ENCODE measurements at places on chromosomes 2 and 18.
A peak's percentile ranks its signal among the peaks of the same experiment; 100 is the strongest.

DNA sequence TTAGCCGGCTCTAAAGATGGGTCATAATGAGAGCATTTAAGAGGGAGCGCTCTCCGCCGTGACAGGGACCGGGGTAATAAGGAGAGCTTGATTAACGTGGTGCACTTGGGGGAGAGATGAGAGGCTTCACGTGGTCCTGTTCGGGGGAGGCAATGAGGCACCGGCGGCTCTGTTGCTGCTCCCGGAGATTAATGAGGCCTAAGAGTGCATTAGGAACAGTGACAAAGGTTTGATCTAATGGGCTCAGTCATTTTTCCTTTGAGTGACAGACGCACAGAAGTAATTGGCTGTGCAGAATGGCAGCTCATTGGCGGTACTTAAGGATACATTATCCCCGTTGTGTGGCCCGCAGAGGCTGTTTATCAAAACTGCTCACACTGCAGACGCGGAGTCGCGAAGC, 250.7 kb downstream of the GBX2 start:
- H3K27ac ChIP-seq, result no peak overlapping the region
- H3K27me3 ChIP-seq, result no peaks in the 10 kb centered on the region
- DNase-seq, result no peak
- H3K4me3 ChIP-seq, result no peak overlapping the region
- no peaks in the 10 kb centered on the region for H3K4me1 ChIP-seq

GRCh38 chr18:37275237-37275741, 290.3 kb downstream of the CELF4 start:
- no peak overlapping the region for H3K27ac ChIP-seq
- no peak for DNase-seq
- H3K27me3 ChIP-seq, result no peaks in the 10 kb centered on the region

GRCh38 chr18:21741562-21742314, 1.1 kb downstream of the MIB1 start:
- no peaks in the 10 kb centered on the region for H3K27me3 ChIP-seq
- DNase-seq, result peak; percentile 15
- peaks cover 10% of the 10 kb centered on the region for H3K4me1 ChIP-seq
- peak overlapping the region; percentile 96 for H3K4me3 ChIP-seq

DNA sequence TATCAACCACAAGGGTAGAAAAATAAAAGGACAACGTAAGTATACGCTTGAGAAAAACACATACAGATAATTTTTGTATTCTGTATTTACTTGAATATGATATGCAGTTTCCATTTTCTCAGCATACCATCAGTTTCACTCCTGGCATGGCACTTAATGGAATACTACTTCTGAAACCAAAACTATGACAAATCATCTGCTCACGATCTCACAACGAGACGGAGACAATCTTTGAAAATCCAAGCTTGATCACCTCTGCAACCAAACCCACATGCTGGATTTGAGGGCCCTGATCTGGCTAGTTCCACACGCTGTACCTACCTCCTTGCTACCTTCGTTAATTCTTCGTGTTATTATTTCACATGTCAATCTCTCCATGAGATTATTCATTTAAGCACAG, 387.6 kb downstream of the NBAS start:
- H3K27me3 ChIP-seq, result no peaks in the 10 kb centered on the region
- peaks cover 6% of the 10 kb centered on the region for H3K4me1 ChIP-seq
- no peak overlapping the region for H3K4me3 ChIP-seq
- no peak overlapping the region for H3K27ac ChIP-seq
- peaks cover 4% of the 10 kb centered on the region for H3K36me3 ChIP-seq

DNA sequence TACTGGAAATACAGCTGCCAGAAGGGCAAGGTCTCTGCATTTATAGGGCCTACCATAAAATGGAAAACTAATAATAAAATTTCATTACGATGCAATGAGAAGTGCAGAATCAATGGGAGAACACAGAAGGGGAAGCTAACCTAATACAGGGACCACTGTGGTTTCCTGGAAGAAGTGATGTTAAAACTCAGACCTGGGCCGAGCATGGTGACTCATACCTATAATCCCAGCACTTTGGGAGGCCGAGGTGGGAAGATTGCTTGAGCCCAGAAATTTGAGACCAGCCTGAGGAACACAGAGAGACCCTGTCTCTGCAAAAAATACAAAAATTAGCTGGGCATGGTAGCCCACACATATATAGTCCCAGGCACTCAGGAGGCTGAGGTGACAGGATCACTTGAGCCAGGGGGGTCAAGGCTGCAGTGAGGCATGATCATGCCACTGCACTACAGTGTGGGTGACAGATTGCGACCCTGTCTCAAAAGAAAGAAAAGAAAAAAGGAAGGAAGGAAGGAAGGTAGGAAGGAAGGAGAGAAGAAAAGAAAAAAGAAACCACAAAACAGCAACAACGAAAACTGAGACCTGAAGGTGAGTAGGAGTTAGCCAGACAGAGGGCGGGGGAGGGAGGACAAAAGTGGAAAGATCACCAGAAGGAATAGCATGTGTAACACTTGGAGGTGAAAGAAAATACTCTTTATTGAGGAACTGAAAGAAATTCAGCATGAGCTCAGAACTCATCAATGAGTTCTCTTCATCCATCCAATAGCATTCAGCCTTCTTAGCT, 58.3 kb upstream of the DTNA start:
- H3K4me3 ChIP-seq, result no peak overlapping the region
- H3K36me3 ChIP-seq, result no peaks in the 10 kb centered on the region
- no peak for DNase-seq
- H3K4me1 ChIP-seq, result no peaks in the 10 kb centered on the region
- no peak overlapping the region for H3K27ac ChIP-seq
- H3K27me3 ChIP-seq, result no peaks in the 10 kb centered on the region

GRCh38 chr2:74002505-74003421, 18.1 kb downstream of the TET3 start:
- peak overlapping the region; percentile 51 for H3K4me3 ChIP-seq
- H3K27me3 ChIP-seq, result no peaks in the 10 kb centered on the region
- H3K4me1 ChIP-seq, result peaks cover 17% of the 10 kb centered on the region
- DNase-seq, result peak; percentile 73

DNA sequence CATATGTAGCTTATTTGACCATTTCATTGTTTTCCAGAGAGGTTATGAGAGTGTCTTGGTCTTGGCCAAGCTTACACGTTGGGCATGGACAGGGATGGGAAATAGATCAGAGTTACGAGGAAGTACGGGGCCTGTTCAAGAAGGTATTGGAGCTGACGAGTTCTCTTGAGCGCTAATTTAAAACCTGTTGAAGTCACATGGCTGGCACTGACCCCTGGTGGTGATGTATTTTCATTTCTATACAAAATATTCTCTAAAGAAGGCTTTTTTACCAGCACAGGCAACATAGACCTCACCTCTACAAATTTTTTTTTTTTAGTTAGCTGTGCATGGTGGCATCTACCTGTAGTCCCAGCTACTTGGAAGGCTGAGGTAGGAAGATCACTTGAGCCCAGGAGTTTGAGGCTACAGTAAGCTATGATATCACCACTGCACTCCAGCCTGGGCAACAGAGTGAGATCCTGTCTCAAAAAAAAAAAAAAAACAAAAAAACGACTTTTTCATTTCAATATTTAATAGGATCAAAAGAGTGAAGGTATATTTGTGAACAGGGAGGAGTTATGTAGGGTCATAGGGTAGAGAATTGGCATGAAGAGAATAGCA, 19.6 kb downstream of the UGP2 start:
- no peaks in the 10 kb centered on the region for H3K27me3 ChIP-seq
- DNase-seq, result peak; percentile 11
- peaks cover 4% of the 10 kb centered on the region for H3K4me1 ChIP-seq
- no peak overlapping the region for H3K4me3 ChIP-seq
- H3K36me3 ChIP-seq, result peaks cover 32% of the 10 kb centered on the region

DNA sequence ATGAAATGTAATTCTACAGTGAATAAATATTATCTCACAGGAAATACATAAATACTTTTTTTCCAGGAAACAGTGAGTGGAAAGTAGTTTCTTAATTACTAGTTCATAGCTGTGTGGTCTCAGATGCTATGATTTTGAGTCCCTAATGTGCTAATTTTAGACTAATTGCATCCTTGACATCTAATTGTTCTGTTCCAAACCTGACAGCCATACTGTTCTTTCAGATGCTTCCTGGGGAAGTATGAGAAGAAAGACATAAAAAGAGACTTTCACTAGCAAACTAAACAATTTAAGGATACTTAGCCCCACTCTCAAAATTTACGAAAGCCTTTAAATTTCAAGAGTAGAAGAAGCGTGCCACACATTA, 350.9 kb upstream of the CDH20 start:
- no peaks in the 10 kb centered on the region for H3K27me3 ChIP-seq
- H3K4me3 ChIP-seq, result no peak overlapping the region
- no peak overlapping the region for H3K27ac ChIP-seq

- H3K27ac ChIP-seq, result no peak overlapping the region
- H3K4me3 ChIP-seq, result no peak overlapping the region
- H3K36me3 ChIP-seq, result peaks cover 4% of the 10 kb centered on the region
- no peak for DNase-seq
Observed at GRCh38 chr2:25829377-25829704, 48.9 kb downstream of the ASXL2 start.

- H3K27ac ChIP-seq, result no peak overlapping the region
- DNase-seq, result no peak
- no peaks in the 10 kb centered on the region for H3K36me3 ChIP-seq
- H3K4me3 ChIP-seq, result no peak overlapping the region
- H3K27me3 ChIP-seq, result no peaks in the 10 kb centered on the region
Observed at GRCh38 chr18:9067823-9068222, 34.7 kb upstream of the NDUFV2 start.

- H3K27me3 ChIP-seq, result no peaks in the 10 kb centered on the region
- no peak for DNase-seq
- H3K4me1 ChIP-seq, result no peaks in the 10 kb centered on the region
- H3K27ac ChIP-seq, result no peak overlapping the region
- H3K36me3 ChIP-seq, result no peaks in the 10 kb centered on the region
Observed at GRCh38 chr18:4102901-4103300, 352.2 kb downstream of the DLGAP1 start.

- H3K27ac ChIP-seq, result no peak overlapping the region
- no peak overlapping the region for H3K4me3 ChIP-seq
- no peak for DNase-seq
- H3K36me3 ChIP-seq, result no peaks in the 10 kb centered on the region
Observed at GRCh38 chr2:25032094-25032493, 9.8 kb upstream of the EFR3B start.

GRCh38 chr2:117714110-117714509, 100.4 kb upstream of the DDX18 start:
- no peak overlapping the region for H3K27ac ChIP-seq
- H3K4me1 ChIP-seq, result no peaks in the 10 kb centered on the region
- no peak overlapping the region for H3K4me3 ChIP-seq
- no peak for DNase-seq
- no peaks in the 10 kb centered on the region for H3K27me3 ChIP-seq
- H3K36me3 ChIP-seq, result no peaks in the 10 kb centered on the region

DNA sequence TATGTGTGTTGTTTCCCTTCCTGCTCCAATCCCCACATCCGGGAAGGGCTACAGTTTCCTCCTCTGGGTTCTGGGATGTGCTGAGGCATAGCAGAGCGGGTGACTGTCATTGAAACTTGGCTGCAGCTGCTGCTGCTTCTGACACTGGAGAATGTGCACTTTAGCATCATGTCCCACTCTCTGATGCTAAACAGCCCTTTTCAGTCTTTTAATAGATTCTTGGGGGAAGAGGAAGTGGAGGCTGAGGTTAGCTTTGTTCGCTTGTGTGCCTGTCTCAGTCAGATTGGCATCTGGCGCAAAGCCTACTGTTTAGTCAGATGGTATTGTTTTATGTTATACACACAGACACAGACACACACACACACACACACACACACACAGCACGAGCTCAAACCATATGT, 136.5 kb upstream of the RND3 start:
- no peaks in the 10 kb centered on the region for H3K4me1 ChIP-seq
- H3K36me3 ChIP-seq, result no peaks in the 10 kb centered on the region
- no peak overlapping the region for H3K27ac ChIP-seq

- H3K4me3 ChIP-seq, result no peak overlapping the region
- DNase-seq, result no peak
- H3K36me3 ChIP-seq, result peaks cover 53% of the 10 kb centered on the region
- no peak overlapping the region for H3K27ac ChIP-seq
- H3K4me1 ChIP-seq, result no peaks in the 10 kb centered on the region
Observed at GRCh38 chr2:27622921-27623384, 5.9 kb downstream of the CCDC121 start.

DNA sequence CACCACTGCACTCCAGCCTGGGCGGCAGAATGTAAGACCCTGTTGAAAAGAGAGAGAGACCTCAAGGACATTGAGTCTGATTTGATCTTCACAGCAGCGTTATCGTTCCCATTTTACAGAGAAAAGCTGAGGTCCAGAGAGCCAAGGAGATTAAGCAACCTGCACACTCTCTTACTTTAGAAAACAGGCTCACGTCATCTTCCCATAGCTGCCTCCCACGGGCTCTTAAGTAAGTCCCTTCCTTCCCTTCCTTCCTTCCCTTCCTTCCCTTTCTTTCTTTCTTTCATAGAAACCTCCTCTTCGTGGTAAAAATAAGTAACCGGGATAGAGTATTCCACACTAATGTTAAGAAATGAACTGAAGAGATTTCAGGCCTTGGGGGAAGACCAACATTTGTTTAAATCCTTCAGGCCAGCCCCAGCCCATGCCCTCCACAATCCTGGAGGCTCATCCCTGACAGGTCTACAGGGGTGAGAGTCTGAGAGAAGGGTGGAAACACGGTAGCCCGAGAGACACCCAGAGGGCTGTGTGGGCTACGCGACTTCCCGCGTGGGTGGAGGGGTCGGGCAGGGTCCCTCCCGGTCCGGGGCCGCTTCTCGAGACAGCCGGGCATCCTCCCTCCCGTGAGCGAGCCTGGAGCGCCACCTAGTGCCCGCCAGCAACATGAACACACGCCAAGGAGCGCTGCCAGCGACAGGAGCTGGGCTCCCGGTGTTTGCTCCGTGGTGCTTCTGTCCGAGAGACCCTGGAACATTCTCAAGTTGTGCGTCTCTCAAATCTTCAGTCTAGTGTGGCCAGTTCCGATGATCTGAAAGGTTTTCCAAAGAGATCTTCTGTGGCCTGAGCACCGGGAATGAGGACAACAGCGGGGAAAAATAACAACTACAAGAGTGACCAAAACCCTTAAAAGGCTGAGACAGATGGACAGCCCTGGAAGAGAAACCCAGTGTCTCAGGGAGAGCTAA, 160.3 kb downstream of the INO80D start:
- peaks cover 5% of the 10 kb centered on the region for H3K4me1 ChIP-seq
- peaks cover 4% of the 10 kb centered on the region for H3K27me3 ChIP-seq
- H3K36me3 ChIP-seq, result no peaks in the 10 kb centered on the region
- DNase-seq, result peak; percentile 17
- no peak overlapping the region for H3K4me3 ChIP-seq
- H3K27ac ChIP-seq, result no peak overlapping the region

DNA sequence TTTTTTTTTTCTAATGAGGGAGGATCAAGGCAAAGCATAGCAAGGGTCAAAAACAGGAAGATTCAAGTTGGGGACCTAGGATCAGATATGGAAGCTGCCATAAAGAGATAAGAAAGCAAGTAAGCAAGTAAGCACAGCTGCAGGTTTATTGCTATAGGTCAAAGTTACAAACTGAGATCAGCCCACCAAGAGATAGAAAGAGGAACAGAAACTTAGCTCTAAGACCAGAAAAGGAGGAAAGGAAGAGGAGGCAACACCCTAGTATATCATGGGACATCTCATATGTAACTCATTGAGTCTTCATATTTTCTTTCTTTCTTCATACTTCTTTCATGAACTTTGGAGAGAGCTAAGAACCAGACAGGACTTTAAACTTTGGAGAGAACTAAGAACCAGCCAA, 295.9 kb upstream of the CRIM1 start:
- DNase-seq, result no peak
- no peak overlapping the region for H3K4me3 ChIP-seq
- no peaks in the 10 kb centered on the region for H3K27me3 ChIP-seq
- no peaks in the 10 kb centered on the region for H3K4me1 ChIP-seq
- H3K36me3 ChIP-seq, result no peaks in the 10 kb centered on the region
- no peak overlapping the region for H3K27ac ChIP-seq

GRCh38 chr2:47426786-47427185, 23.8 kb downstream of the MSH2 start:
- no peaks in the 10 kb centered on the region for H3K27me3 ChIP-seq
- peaks cover 13% of the 10 kb centered on the region for H3K36me3 ChIP-seq
- H3K27ac ChIP-seq, result no peak overlapping the region
- H3K4me1 ChIP-seq, result no peaks in the 10 kb centered on the region
- DNase-seq, result no peak
- no peak overlapping the region for H3K4me3 ChIP-seq

Data from effector memory CD4-positive, alpha-beta T cell (primary cell).